ENCODE measurements at places on chromosomes 6 and 20.
A peak's percentile ranks its signal among the peaks of the same experiment; 100 is the strongest.

DNA sequence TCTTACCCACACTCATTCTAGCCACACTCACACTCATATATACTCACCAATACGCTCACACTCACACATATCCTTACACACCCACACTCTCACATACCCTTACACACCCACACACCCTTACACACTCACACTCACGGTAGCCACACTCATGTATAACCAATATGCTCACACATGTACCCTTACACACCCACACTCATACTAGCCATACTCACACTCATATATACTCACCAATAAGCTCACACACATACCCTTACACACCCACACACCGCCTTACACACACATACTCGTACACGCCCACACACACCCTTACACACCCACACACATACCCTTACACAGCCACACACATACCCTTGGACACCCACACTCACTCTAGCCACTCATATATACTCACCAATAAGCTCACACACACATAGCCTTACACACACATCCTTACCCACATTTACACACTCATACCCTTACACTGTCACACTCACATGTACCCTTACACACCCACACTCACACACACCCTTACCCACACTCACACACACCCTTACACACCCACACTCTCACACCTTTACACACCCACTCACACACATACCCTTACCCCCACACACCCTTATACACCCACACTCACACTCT is 192.5 kb upstream of the SNX9 start:
- DNase-seq, result no peak

DNA sequence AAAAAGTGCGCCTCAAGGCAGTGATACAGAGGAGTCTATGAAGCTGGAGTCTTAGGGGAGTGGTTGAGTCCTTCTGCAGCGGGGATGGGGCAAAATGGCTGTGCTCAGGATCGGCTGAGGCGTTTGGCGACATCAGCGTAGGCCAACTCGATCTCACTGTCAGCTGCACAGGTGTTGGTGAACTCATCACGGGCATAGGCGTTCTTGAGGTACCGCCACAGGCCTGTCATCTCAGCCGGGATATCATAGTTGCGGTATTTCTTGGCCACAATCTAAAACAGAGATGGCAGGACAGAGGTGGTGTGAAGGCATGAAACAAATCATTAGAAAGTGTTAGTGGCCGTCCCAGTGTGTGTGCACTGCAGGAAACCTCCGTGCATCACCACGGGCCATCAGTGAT is 112.7 kb downstream of the CLIC5 start:
- DNase-seq, result no peak

DNA sequence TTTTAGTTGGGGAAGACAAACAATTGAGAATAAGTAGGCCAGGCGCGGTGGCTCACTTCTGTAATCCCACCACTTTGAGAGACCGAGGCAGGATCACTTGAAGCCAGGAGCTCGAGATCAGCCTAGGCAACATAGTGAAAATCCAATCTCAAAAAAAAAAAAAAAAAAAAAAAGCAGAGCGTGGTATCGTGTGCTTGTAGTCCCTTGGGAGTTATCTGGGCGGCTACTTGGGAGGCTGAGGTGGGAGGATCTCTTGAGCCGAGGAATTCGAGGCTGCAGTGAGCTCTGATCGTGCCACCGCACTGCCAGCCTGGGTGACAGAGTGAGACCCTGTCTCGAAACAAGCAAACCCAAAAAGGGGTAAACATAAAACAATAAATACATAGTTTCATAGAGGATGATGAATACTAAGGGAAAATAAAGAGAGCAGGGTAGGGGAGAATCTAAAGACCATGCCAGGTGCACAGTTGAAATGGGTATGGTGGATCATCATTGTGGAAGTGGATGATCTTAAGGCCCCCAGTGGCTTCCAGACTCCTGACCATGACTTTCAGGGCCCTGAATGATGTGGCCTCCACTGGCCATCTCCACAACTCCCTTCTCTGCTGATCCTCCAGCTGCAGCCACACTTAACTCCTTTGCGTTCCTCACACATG is 947 bp downstream of the POFUT1 start:
- DNase-seq, result no peak

GRCh38 chr6:139640448-139640847 is 266.0 kb upstream of the CITED2 start:
- DNase-seq, result no peak

- DNase-seq, result no peak
These were observed 305.9 kb downstream of the LAMA2 start for GRCh38 chr6:129188795-129189194.

- no peak for DNase-seq
These were observed 78.1 kb upstream of the KIF25 start for GRCh38 chr6:167919349-167919748.

- DNase-seq, result peak; percentile 92
These were observed 162.2 kb downstream of the TBXT start for GRCh38 chr6:166005401-166005943.

- no peak for DNase-seq
These were observed 1.2 kb upstream of the CD164 start for GRCh38 chr6:109383438-109383940.

- DNase-seq, result no peak
These were observed 30.9 kb downstream of the LRRC1 start for GRCh38 chr6:53825532-53826321.

GRCh38 chr6:167796192-167796981 is 30.3 kb upstream of the AFDN start:
- DNase-seq, result peak; percentile 74

DNA sequence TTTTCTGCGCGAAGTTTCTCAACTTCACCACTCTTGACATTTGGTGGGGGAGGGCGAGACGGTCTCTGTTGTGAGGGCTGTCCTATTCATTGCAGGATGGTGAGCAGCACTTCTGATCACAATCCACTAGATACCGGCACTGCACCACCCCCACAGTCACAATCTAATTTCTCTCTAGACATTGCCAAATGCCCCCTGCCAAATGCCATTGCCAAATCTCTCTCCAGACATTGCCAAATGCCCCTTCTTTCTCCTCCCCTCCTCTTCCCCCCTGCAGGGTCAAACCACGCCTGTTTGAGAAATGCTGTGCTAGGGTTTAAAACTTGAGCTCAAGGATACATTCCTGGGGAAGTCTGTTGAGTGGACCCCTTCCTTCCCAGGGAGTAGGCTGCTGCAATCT is 603.5 kb upstream of the CDH4 start:
- no peak for DNase-seq

DNA sequence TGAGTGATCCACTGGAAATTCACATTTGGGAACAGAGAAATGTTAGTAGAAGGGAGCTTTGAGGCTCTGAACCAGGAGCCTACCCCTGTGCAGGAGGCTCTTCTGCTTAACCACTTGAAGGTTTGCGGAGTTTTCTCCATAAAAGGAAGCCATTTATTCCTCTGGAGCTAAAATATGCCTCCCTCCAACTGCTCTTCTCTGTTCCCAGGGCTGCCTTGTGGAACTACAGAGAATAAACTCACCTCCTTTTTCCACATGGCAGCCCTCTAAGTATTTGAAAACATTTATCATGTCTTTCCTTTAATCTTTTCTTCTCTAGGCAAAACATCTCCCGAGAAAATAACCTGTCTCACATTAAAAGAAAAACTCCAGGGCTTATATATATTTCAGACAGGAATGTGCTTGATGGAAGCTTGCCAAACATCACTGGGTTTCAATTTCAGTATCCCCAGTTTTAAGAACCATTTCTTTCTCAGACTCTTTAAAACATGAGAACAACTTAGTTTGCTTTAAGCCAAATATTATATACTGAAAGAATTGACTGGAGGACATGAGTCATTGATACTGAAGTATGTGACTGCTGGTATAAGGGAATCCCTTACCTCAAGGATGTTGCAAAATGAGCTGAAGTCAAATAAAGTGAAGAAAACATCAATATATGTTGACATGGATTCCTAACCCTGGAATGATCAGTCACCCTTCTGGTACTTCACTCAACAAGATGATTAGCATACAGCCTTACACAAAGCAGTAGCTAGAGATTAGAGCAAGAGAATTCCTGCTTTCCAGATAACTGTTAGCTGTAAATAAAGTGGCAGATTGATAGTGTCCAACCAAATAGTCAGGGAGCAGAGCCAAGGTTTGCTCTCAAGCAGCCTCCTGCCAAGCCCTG is 74.0 kb downstream of the ZBTB2 start:
- DNase-seq, result no peak

GRCh38 chr6:108587258-108588059 is 26.7 kb downstream of the FOXO3 start:
- no peak for DNase-seq

GRCh38 chr6:85134172-85134571 is 315.7 kb upstream of the NT5E start:
- DNase-seq, result no peak

DNA sequence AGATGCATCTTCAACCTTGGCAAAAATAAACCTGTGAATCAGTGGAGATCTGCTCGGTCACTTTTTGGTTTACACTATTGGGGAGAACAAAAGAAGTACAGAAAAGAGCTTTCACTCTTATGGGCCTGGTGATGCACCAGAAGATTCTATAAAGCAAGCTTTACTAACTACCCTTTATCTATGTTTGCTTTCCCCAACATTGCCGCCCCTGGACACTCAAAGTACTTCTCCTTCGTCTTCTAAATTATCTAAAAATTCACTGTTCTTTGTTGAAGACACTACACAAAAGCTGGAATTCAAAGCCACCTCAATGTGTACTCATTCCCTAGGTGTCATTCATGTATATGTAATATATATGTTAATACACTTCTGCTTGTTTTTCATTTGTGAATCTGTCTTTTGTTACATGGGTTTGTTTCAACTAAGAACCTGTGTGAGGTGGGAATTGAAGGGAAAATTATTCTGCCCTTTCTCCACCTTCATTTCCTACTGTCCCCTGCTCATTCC is 97.9 kb upstream of the BTN3A2 start:
- DNase-seq, result no peak

GRCh38 chr20:1959156-1959555 is 34.7 kb downstream of the PDYN start:
- DNase-seq, result no peak

DNA sequence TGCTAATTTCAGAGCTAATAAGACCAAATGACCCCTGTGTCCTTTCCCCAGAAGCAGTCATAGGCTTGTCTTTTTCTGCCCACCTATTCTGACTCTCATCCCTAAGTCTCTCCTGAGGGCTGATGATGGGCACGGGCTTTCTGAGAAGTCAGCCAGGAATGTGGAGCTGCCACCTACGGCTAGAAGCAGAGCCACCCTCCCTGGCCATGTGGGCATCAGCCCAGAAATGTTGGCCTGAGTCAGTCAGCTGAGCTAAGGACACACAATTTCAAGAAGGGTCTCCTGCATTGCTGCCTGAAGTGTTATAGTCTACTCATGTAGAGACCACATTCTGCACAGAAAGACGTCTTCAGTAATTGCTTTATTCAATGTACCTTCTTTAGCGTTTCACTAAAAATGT is 17.1 kb downstream of the MYLIP start:
- no peak for DNase-seq

DNA sequence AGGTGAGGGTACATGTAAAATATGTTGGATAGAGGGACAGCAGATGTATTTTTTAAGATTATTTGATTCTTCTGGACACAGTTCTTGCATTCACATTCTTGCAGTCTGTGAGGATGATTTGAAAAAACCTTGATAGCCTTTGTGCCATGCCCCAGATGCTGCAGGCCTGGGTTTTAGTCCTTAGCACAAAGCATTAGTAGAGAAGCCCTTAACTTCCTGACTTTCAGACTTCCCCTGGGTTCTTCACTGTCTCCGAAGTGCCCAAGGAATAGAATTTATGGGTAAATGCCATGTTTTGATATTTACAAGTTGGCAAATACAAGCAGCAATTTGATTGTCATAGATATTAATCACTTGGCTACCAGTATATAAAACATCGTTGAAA is 67.6 kb upstream of the SUPT3H start:
- DNase-seq, result no peak

DNA sequence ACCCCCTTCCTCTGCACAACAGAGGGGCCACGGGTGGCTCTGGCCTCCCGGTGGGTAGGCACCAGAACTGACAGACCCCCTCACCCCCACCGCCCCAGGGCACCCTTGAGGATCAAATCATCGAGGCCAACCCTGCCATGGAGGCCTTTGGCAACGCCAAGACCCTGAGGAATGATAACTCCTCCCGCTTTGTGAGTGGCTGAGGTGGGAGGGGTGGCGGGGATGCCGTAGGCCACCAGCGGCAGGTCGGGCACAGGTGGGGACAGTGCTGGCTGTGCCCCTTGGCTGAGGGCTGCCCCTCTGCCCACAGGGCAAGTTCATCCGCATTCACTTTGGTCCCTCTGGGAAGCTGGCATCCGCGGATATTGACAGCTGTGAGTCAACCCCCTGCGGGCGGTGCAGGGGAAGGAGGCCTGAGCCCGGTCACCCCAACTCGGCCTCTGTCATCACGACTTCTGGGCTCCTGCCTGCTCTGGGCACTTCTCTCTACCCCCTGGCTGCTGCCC is 29.1 kb downstream of the MYH7B start:
- DNase-seq, result peak; percentile 47

- peak; percentile 89 for DNase-seq
These were observed 201.0 kb upstream of the CEP162 start for GRCh38 chr6:84428300-84428907.

DNA sequence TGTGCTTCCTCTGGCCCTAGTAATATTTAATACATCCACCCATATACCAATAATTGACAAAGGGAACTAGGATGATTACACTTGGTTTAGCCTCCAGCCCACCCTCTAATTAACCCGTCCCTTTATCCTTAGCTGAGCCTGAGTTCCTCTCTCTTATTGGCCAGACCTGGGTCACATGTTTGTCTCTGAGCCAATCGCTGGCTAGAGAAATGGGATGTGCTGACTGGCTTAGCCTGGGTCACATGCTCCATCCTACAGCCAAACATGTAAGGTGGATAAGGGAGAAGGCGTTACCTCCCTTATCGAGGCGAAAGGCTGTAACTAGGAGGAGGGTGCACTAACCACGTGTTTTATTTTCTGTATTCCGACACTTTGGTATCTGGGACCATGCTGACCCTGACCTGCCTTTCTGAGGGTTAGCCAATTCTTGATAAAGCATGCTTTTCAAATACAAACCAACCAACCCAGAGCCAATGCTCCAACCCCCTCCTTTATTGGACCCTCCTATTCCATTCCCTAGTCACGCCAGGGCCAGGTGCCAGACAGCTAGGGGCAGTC is 262.7 kb downstream of the PREX1 start:
- no peak for DNase-seq

DNA sequence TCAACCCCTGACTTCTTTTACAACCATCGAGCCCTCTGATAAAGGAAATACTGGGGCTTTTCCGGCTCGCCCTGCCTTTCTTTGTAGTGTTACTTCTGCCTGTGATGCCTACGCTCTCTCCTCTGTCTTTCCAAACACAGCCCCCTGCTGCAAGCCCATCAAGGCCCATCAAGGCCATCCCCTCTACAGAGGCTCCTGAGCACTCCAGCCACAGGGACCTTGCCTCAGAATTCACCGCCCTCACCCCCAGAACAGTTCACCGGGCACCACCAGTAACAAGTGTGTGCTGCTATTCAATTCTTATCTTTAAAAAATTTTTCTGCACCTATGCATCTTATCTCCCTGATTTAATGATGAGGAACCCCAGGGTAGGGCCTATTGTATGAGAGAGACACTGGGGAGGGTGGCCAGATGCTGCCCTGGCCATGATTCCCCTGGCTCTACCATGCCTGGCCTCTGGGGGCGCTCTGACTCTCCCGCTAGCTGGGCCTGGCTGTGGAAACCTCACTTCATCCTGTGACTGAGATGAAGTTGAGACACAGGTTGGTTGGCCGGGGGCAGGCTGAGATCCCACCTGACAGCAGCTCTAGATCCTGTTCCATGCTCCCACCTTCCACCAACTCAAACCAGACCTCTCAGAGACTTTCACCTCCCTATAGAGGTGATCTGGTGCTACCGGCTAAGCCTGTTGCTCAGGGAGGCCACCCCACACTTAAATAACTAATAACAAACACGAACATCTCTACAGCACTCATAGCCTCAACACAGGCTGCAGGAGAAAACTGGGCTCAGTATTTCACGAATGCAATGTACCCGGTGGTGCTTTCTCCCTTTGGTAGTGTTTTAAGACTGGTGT is 19.2 kb upstream of the GLP1R start:
- no peak for DNase-seq

Data from right cardiac atrium (tissue), 5 donors.